ENCODE measurements at places on chromosomes 2 and 18.

DNA sequence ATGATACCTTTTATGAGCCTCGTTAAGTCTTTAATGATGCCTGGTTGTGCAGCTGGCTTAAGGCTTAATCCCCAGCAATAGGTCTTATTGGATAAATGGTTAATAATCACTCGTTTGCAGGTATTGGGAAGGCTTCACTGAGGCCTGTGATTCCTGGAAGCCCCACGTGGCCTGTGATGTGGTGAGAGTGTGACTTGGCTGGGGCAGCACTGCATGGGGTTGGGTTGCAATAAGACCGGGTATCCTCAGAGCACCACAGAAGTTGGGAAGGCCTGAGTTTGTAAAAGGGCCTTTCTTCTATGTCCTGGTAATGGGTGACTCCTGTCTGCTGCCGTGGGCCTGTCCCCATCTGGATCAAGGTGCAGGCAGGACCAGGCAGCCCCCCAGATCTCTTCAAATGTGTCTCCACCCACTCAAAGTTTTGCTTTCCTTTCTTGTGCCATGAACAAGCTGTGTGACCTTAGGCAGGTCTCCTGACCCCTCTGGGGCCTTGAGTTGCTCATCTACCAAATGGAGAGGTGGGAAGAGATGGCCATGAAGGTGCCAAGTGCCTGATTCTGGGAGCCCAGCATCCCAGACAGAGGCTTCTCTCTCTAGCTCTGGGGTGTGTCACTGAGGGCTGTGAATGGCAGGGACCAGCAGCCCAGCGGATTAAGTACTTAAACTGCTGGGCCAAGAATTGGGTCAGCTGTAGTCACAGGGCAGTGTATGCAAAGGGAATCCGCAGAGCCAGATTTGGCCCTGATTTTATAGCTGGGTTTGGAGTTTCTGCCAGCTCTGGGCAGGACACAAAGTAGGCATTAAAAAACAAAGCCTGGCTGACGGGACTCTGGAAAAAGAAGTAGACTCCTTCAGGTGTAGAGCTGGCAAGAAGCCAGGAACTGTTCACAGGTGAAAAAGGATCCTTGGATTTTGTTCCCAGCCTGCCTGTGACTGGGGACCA, 24.4 kb downstream of the LBH start:
- DNase-seq: no peak

DNA sequence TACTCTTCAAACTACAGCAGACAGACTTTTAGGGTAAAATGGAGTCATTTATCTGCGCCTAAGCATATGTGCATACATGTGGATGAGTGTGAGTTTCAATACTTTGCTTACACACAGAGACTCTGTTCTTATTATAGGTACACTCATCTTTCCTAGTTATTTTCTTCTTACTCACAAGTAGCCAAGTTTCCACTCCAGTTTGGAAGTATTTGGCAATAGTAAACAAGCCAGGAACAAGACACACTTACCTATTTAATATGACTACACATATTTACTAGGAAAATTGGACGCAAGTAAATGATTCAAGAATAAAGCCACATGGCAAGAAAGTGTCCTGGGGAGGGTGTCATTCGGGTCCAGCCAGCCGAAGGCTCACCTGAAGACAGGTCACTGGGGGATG, 414.3 kb downstream of the FBXO15 start:
- no peak for DNase-seq

GRCh38 chr2:237763812-237764211, 34.8 kb upstream of the RBM44 start:
- no peak for DNase-seq

DNA sequence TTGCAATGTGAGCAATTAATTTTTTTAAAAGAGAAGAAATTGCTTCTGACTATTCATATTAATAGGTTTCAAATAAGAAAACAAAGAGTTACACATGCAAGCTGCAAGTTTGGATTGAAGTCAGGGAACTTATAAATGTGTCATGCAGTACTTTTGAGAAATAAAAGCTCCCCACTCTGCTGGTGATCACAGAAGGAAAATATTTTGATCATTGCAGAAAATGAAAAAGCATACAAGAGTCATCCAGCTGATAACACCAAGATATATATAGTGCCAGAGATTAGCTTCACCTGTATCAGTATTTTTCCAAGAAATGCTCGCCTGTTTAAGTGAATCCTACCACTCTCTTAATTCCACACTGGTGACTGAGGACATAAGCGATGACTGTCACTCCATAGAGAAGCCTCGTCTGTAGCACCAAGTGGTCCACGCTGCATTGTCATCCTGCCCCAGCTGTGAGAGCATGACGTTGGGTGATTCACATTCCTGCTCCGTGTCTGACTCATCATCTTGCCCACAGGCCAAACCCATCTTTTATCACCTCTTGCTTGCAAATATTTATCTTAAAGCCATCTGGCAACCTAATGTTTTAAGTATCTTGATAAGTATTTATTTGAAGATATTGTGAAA, 178.0 kb downstream of the ASXL3 start:
- DNase-seq: no peak

DNA sequence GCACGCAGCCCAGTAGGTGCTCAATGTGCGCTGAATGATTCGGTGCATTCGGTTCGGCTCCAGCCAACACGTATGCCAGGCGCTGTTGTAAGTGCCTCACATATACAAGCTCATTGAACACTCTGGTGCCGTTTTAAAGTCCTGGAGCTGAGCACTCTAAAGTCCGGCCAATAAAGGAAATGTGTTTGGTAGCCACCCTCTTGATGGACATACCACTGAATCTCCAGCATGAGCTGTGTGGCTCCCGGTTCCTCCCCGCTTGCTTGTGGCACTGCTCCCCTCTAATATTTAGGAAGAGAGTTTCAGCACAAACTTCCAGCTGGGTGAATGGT, 112.1 kb downstream of the MCFD2 start:
- DNase-seq: no peak

DNA sequence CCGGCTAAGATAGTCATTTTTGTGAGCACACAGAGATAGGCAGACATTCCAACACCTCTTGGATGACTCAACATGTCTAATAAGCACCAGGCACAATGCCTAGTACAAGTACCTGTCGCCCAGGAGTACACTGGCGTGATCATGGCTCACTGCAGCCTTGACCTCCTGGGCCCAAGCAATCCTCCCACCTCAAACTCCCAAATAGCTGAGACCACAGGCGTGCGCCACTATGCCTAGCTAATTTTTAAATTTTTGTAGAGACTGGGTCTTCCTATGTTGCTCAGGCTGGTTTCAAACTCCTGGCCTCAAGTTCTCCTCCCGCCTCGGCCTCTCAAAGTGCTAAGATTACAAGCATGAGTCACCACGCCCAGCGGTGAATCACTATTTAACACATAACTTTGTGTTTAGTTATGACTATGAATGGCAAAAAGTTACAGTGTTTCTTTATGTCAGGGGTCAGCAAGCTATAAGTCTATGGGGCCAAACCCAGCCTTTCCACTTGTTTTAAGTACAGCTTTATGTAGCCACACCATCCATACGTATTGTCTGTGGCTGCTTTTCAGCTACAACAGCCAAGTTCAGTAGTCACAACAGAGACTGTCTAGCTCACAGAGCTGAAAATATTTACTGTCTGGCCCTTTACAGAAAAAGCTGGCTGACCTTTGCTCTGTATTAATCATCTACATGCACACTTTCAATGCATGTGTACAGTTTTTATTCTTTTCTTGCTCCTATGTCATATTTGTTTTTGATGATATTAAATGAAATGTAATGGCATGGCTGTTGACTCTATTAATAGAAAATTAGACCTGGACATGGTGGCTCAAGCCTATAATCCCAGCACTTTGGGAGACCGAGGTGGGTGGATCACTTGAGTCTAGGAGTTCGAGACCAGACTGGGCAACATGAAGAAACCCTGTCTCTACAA, 18.7 kb downstream of the ORC2 start:
- peak; percentile 21 for DNase-seq

- no peak for DNase-seq
These were observed 268.4 kb downstream of the ATAD2B start for GRCh38 chr2:23658466-23658942.

GRCh38 chr2:3683748-3684454, 19.5 kb upstream of the DCDC2C start:
- no peak for DNase-seq
